ENCODE measurements at places on chromosomes 7 and 10.

GRCh38 chr7:155972247-155972646 is 160.0 kb upstream of the SHH start:
- no peak for DNase-seq

DNA sequence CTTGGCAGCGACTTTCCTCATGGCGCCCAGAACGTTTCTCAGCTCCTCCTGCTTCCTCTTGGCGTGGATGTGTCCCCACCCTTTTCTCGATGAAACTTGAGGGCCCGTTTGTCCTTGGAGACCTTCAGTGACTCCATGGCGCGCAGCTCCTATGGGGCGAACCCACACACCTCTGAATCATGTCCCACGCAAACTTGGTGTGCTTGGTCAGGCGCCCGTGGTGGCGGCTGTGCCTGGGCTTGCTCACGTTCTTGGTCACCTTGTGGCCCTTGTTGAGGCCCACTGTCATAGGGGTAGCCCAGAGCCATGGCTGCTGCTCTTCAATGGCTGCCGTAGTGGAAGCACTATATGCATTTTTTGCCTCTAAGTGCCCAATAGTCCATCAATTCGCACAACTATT is 117.5 kb upstream of the FOXP2 start:
- no peak for DNase-seq

DNA sequence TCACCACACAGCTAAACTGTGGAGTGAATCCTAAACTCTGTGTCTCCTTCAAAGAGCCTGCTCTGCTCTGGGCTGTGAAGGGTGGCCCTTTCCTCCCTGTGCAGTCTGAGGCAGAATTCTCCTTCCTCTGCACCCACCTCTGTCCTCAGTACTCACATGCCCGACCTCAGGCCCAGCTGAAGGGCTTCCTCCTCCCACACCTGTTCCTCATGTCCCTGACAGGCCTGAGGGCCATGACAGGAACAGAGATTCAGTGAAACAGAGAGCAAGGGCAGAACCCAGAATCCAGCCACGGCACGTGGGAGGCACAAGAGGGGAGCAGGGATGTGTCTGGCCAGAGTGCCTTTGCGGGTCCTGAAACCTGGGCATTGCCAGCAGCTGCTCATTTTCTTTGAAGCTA is 13.9 kb downstream of the CREB3L2 start:
- no peak for DNase-seq

DNA sequence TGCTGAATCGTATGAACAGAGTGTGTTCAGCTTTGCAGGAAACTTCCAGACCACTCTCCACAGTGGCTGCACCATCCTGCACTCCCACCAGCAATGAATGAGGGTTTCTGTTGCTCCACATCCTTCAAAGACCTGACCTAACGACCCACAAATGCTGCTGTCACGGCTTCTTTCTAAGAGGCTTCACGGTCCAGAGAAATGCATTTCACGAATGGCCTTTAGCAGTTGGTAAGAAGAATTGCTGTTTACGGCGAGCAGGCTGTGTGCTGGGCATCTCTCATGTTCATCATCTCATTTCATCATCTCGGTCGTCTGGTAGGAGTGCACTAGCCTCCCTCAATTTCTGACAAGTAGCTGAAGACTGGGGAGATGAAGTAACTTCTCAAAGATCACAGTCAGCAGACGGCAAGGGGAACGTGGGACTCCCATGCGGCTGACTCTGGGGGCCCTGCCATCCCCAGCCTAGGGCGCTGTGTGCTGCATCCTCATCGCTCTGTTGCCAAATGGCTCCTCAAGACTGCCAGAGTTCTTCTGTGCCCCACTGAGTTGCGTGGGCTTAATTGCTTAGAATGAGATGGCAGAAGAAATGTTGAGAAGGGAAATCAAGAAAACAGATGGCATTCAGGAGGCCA is 72.9 kb downstream of the ADARB2 start:
- DNase-seq = no peak

- no peak for DNase-seq
Observed at GRCh38 chr7:136859803-136860202, 8.6 kb upstream of the CHRM2 start.

DNA sequence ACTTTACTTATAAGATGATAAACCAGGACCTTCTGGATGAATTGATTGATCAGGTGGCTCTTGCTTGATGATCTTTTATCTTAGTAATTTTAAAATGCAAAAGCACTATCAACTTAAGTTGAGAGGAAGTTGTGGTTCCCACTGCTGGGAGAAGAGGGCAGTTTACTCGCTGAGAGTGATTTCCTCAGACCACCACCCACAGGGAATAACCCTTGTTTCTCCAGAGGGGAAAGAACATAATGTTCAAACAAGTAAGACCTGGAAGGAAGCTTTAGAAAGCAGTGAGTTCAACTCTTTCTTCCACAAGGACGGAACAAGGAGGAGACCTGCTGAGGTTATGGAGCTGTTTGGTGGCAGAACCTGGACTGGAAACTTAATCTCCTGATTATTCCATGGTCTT is 138.7 kb downstream of the FAM204A start:
- no peak for DNase-seq

DNA sequence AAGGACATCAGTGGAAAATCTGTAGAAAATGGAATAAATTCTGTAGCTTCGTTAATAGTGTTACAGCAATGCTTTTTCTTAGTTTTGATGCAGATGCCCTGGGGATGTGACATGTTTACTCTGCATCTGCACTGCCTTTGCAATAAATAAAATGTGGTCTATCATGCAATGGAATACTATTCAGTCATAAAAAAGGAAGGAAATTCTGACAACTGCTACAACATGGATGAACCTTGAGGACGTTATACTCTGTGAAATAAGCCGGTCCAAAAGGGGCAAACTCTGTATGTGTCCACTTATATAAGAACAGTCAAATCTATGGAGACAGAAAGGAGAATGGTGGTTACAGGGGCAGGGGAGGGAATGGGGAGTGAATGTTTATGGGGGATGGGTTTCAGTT is 13.5 kb downstream of the GRIFIN start:
- DNase-seq = no peak

DNA sequence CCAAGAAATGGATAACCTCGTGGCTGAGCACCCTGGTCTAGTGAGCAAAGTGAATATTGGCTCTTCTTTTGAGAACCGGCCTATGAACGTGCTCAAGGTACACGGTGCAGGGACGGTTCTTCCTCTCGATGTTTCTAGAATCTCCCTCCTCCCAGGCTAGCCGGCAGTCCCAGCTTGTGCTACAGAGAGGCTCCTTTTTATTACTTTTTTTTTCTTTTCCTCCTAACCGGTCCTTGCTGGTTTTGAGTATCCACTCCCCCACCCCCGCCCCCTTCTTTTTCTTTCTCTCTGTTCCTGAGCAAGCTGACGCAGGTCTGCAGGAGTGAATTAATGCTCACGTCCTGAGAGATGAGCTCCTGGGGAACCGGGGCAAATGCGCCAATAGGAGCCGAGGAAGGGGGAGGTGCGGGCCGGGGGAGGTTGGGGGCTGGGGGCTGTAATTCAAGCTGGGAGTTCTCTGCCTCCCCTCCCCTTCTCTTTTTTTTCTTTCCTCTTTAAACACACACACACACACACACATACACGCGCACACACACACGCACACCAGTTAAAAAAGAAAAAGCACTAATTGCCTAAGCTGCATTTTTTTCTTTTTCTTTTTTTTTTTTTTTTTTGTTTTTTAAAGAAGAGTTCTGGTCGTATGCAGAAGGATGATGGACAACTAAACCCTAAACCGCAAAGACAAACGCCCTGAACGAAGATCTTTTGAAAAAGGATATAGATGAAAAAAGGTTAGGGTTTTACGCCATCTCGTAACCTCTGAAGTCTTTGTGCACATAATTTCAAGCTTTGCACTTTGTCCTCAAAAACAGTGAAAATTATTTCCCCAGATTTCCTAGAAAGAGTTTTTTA is 6.6 kb downstream of the CPA2 start:
- peak; percentile 91 for DNase-seq

GRCh38 chr7:155482511-155483183 is 24.7 kb downstream of the EN2 start:
- DNase-seq = no peak
